Activated T-cell treated with anti-CD3 and anti-CD28 coated beads, Interleukin-2, amount 50 U/mL, for 4 hours (primary cell): ENCODE measurements at places on chromosomes 1 and 21.
A peak's percentile ranks its signal among the peaks of the same experiment; 100 is the strongest.

DNA sequence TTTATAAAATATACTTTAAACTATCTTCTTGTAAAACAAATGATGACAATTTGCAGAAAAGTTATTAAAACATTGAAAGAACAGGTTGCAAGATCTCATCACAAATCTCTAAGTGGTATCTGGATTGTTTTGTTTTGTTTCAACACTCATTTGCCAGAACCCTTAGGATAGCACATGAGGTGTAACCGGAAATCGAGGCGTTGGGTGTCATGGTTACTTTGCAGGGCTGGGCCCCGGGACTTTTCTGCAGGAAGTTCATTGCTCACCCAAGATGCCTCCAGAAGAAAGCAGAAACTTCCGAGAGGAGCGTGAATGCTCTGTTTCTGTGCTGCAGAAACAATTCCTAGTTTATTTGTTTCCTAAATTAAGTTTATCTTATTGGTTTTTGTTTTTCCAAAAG, 2.5 kb downstream of the DISC1 start:
- no peak for DNase-seq

DNA sequence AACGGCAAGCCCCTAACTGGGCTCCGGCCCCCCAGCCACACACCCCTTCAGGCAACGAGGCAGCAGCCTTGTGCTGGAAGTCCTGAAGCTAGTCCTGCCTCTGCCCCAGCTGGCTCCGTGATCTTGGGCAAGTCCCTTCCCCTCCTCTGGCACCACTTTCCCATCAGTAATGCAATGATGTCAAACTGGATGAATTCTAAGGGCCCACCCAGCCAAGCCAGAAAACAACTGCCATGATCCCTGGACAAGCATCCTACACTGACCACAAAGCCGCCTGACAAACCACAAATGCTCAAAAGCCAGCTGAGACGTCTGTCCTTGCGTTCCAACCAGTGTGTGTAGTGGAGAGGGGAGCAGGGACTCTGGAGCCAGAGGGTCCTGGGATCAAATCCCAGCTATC, 26.8 kb downstream of the IFFO2 start:
- no peak for DNase-seq

DNA sequence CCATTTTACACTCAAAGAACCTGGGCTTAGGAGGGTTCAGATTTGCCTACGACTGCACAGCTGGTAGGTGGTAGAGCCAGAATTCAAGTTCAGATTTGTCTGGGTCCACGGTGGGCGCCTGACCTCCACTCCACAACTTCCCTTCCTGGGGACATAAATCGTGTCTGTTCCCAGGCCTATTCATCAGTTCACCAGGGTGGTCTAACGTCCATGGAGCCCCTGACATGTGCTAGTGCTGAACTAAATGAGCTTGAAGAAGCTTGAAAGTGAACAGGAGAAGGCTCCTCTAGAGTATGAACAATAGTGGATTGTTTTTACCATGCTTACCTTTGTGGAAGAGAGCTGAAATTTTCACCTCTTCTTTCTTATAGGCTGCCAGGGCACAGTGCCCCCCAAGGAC, 32.5 kb upstream of the KIF1B start:
- DNase-seq, result no peak

- DNase-seq, result no peak
Measured at GRCh38 chr21:44780767-44781459, 20.7 kb downstream of the UBE2G2 start.

DNA sequence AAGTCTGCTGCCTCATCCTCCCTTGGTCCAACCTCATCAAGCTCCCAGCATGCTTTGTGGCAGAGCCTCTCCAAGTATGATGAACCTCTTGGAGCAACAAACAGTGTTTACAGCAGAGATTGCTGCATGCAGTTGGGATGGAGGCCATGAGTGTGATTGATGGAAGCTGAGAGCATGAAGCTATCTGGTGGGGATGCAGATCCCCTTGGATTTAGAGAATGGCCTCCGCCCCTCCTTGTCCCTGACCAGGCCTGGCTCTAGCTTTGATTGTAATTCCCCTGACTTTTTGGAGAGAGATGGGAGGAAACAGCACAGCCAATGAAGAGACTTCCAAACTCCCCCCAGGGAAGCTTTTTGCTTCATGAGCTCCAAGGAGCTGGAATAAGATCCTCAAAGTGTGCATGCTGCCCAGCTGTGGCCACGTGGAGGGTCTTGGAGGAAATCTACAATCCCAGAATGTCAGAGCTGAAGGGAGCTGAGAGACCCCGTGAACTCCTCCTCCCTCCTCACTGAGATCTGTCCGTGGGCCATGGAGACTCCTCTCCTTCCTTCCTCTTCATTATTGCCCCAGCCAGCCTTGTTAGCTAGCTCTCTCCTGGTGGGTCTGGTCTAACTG, 165.3 kb upstream of the USP24 start:
- no peak for DNase-seq

GRCh38 chr21:29172282-29172681, 41.8 kb downstream of the MAP3K7CL start:
- DNase-seq, result no peak

- DNase-seq, result no peak
Measured at GRCh38 chr1:78839704-78840277, 166.7 kb downstream of the ADGRL4 start.

DNA sequence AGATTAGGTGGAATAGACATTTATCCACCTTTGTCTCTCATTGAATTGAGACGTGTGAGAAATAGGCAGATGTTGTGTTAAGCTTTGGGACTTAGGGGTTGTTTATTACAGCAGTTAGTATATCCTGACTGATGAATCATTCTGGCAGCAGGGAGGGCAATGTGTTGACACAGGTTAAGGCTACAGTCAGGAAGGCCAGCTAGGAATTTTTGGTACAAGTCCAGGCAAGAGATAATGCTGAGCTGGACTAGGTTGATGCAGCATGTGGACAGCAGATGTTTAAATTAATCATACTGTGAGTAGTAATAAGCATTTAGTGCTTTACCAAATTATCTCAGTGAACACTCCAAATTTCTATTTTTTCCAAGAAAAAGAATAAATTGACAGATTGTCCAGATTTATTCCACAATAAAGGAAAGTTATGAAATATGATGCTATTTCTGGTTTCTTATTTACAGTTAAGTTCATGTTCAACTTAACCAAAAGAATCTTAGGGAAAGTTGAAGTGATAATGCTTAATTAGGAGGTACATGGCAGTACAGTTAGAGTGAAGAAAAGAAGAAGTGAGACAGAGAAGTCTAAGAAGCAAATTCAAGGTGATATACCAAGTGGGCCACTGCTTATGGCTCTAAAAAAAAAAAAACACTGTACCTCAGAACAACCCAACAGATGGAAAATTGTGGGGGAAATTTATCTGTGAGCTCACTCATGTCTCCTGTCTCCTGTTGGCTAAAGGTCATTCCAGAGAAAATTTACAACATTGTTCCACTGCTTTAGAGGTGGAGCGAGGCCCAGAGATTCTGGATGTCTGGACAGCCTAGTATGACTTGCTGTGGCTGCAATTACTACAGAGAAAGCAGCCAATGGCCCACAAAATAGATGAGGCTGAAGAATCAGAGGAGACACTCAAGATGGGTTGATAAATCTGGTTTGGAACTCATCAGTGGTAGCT, 102.7 kb upstream of the C21orf91 start:
- DNase-seq, result no peak

GRCh38 chr1:23397908-23398307, 26.6 kb downstream of the TCEA3 start:
- DNase-seq, result no peak

- DNase-seq, result no peak
Measured at GRCh38 chr1:55138823-55139222, 76.3 kb downstream of the USP24 start.

DNA sequence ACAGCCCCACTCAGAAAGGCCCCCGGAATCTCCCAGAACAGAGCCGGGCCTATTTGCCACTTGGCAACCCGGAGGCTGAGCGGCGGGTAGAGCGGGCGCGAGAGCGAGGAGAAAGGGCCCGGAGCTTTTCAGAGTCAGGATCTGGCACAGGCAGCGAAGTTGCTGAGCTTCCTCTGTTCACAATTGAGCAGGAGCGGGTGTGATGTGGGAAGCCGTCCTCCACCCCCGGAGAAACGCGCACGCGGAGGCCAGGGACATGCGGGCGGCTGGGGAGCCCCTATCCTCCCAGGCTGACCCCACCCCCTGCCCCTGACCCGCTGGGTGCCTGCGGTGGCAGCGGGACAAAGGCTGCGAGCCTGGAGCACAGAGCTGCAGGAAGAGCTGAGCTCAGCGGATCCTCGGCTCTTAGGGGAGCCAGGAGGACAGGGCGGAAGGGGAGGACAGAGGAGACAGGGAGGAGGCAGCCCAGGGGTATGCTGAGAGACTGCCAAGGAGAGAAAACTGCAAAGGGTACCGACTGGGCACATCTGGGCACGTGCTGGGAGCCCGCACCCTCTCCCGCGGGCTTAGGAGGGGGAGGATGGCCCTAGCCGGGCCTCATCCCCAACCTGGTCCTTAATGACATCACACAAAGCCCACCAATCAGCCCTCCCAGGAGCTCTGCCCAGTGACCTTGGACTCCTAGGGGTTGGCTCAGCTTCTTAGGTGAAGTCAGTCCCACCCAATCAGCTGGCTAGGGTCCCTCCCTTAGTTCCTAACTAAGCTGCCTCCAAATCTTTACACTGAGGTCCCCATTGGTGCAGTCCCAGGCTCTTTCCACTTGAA, 9.3 kb downstream of the KIF21B start:
- DNase-seq, result no peak

- no peak for DNase-seq
Measured at GRCh38 chr1:55362558-55362957, 147.4 kb upstream of the USP24 start.

DNA sequence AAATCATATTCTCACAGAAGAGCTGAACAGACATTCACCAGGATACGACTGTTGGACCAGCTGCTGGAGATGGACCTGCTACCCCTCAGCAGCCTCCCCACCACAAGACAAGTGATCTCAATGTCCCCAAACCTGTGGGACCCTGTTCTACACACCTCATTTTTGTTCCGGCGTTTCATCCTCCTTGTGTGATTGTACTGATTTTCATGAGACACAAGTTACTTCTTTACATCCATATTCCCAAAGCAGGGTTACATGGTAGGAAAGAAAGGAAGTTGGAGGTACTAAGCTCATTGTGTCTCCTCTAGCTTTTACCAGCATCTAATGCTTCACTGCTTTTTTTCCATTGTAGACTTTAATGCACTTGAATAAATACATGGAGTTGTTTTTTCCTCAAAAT, 8.7 kb downstream of the ADAMTS1 start:
- DNase-seq, result no peak

DNA sequence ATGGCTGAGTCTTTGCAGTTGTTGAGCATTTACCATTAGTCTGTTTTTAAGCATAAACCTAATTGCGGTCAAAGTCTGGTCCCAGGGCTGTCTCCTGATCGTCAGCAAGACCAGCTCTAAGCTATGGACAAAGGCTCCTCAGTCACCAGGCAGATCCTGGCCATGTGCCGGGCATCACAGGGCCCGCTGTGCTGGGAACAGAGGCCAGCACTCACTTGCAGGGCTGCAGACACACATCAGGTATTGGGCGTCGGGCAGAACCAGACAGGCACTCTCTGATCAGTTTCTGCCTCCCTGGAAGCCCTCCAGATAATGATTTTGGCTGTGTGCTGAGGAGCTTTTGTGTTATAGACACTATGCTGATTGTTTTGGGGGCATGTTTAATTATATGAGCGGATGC, 26.6 kb downstream of the TMEM51 start:
- no peak for DNase-seq

GRCh38 chr1:204123376-204123775, 28.5 kb downstream of the ETNK2 start:
- no peak for DNase-seq

DNA sequence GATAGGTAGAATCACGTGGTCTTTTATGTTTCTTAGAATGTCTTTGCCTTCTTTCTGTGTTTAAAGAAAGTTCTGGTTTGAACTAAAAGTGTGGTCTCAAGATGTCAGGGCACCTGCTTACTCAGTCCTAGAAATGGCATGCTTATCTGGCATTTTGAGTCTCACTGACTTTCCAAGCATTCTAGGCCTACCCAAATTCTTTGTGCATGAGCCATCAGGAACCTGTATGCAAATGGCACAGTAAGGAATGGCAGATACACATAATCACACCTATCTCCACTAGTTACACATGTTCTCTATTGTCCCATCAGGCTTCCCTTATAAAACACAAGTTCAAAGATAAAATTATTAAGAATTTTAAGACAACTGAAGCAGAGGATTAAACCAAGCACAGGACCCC, 29.5 kb upstream of the CLCA4 start:
- DNase-seq, result no peak

GRCh38 chr1:77193951-77194350, 25.3 kb downstream of the PIGK start:
- DNase-seq, result no peak

DNA sequence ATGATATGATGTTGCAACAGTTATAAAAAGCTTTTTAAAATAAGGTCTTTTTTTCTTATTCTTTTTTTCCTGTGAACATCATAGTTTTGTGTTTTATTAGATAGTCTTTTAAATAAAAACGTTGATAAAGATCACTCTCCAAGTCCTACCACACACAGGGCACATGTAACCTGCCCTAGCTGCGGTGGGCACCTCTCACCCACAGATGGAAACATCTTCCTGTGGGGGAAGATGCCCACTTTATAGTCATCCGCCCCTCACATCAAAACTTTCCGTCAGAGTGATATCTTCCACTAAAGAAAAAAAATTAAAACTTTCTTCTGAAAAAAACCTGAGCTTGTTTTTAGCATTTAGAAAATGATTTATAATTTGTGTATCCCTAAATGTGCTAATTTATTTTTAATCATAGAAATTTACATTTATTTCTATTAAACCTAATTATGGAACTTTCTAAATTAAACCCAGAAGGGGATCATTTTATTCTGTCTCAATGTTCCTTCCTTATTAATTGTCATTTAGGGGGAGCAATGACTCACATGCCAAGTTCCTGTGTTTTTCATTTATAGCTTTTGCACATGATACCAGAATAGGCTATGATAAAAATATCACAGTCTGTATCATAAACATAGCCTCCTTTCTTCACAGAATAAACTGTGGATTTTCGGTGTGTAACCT, 24.7 kb downstream of the TNFRSF9 start:
- DNase-seq, result peak; percentile 51

- no peak for DNase-seq
Measured at GRCh38 chr1:221083902-221084301, 204.7 kb downstream of the HLX start.

- no peak for DNase-seq
Measured at GRCh38 chr1:186974774-186975181, 146.0 kb downstream of the PLA2G4A start.

DNA sequence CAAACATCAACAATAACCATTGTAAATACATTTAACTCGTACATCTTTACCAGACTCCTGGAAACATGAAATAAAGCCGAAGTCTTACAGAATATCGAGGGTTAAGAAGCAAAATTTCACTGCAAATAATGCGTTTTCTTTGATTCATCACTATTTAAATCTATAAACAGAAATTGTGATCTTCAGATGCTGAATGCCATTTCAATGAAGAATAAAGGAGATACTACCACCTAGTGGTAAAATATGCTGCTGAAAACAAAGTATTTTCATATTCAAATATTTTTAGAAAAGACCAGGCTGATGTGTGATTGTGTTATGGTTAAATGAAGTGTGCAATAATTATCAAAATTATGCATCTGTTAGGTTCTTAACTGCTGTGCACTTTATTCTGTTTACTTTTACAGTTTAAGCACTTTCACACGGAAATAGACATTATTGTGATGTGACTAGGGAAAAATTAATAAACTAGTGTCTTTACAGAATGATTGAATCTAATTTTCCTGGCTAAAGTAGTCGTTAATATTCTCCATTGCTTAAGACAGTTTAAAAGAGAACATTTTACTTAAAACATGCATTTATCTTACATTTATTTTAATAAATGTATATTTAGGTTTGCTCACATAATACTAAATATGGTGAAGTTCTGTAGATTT, 1093.1 kb downstream of the MRPL39 start:
- no peak for DNase-seq
